ENCODE measurements at places on chromosomes 6 and 20.
A peak's percentile ranks its signal among the peaks of the same experiment; 100 is the strongest.

DNA sequence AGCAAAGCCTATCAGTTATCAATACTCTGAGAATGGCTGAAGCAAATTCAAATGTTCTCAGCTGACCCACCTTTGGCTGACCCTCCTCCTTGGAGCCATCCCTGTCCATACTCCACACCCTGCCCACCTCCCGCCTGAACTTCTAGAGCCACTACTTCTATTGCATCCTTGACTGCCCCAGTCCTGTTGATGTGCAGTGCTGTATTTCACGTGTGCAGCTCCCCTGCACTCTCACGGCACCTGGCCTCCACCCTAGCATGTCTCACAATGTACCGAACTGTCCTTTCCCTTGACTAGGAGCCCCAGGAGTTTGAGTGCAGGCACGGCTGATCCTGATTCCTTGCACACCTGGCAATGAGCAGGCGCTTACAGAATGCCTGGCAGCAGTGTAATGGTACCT, 7.0 kb downstream of the CPXM1 start:
- no peak overlapping the region for H3K4me3 ChIP-seq
- no peak for DNase-seq
- peaks cover 2% of the 10 kb centered on the region for H3K36me3 ChIP-seq
- H3K4me1 ChIP-seq: no peaks in the 10 kb centered on the region
- H3K27ac ChIP-seq: no peak overlapping the region

DNA sequence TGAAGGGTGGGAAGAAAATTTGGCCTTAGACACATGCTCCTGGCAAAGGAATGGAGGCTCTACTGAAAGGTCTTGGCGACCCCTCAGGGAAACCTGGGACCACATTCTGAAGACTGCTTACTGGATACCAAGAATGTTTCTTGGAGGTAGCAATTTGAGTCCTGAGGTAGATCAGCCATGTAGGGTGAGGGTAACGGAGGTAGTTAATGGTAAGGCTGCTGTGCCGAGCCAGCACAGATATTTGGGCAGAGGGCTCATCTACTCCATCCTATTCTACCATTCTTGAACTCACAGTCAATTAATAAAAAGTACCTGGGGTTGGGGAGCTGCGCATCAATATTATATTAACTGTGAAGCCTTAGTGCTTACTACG, 401 bp upstream of the PHF3 start:
- peaks cover 2% of the 10 kb centered on the region for H3K36me3 ChIP-seq
- no peak for DNase-seq
- peaks cover 34% of the 10 kb centered on the region for H3K4me1 ChIP-seq
- peak overlapping the region; percentile 98 for H3K27ac ChIP-seq
- H3K4me3 ChIP-seq: peak overlapping the region; percentile 98

- no peaks in the 10 kb centered on the region for H3K4me1 ChIP-seq
- H3K36me3 ChIP-seq: no peaks in the 10 kb centered on the region
- no peaks in the 10 kb centered on the region for H3K27me3 ChIP-seq
- no peak for DNase-seq
- no peak overlapping the region for H3K4me3 ChIP-seq
These were observed 270.3 kb downstream of the NKAIN2 start for GRCh38 chr6:124073820-124074587.

DNA sequence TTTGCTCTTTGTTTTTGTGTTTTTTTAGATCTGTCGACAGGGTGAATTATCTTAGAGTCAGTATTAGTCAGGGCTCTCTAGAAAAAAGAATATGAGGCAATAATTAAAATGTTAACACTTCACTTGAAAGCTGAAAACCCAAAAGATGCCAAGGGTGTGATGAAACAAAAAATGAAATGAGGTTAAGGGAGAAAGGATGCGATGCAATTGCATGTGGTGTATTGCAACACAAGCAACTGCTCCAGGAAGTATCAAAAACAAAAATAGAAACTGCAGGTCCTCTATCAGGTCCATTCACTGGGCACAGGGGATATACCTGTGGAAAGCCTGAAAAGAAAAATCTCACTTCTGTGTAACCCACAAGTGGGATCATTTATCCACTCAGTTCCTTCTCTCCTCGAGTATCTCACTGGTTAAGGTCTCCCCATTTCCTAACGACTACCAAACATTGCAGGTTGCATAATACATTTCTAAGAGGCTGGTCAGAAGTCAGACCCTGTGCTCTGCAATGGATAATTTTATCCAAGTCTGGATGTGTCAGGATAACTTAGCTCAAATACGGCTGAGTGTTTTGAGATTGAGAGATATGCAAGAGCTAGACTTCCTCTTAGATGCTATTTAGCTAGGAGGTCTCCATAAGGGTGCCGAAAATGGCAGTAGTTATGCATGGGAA, 257.7 kb upstream of the GJE1 start:
- H3K4me1 ChIP-seq: no peaks in the 10 kb centered on the region
- no peaks in the 10 kb centered on the region for H3K27me3 ChIP-seq
- no peaks in the 10 kb centered on the region for H3K36me3 ChIP-seq
- no peak overlapping the region for H3K27ac ChIP-seq
- no peak for DNase-seq

- no peaks in the 10 kb centered on the region for H3K27me3 ChIP-seq
- no peaks in the 10 kb centered on the region for H3K36me3 ChIP-seq
- no peaks in the 10 kb centered on the region for H3K4me1 ChIP-seq
- H3K27ac ChIP-seq: no peak overlapping the region
- no peak overlapping the region for H3K4me3 ChIP-seq
These were observed 643.2 kb upstream of the SYNCRIP start for GRCh38 chr6:86285876-86286275.

GRCh38 chr6:4358414-4359107, 223.2 kb upstream of the ECI2 start:
- H3K27ac ChIP-seq: no peak overlapping the region
- H3K27me3 ChIP-seq: peaks cover 15% of the 10 kb centered on the region
- H3K4me3 ChIP-seq: no peak overlapping the region

DNA sequence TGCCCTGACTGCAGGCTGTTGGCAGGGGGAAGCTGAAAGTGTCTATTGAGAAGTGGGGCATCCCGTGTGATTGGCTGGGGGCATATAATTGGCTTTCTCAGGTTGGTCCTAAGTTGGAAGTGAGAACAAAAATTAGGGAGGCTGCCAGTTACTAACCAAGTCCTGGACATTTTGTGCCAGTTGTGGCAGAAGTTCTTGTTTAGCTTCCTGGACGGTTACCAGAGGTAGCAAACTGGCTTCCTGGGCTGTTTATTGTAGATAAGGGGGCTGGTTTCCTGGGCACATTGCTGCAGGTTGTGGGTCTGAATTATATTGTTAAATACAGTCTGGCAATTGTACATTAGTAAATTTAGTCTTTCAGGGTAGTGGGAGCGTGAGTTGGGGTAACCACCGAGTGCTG, 50.6 kb upstream of the SLC2A12 start:
- H3K36me3 ChIP-seq: no peaks in the 10 kb centered on the region
- H3K4me3 ChIP-seq: no peak overlapping the region
- peaks cover 14% of the 10 kb centered on the region for H3K27me3 ChIP-seq
- DNase-seq: no peak
- no peaks in the 10 kb centered on the region for H3K4me1 ChIP-seq
- H3K27ac ChIP-seq: no peak overlapping the region

DNA sequence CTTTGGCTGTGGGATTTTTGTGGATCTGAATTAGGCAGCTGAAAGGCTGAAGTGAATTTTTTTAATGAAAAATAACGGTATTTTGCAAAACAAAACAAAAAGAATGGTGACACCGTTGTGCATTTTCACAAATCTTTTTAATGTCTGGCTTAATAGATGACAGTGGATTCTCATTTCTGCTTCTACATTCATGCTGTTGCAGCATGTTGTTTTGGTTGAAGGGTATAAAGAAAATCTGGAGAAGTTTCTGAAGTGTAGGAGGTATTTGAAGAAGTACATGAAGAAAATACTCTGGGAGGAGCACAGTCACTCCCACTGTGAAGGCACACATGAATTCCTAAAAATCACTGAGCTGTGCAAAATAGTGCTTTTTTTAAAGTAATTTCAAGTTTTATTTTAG, 3.1 kb upstream of the MAP3K5 start:
- no peaks in the 10 kb centered on the region for H3K36me3 ChIP-seq
- H3K27ac ChIP-seq: no peak overlapping the region
- no peak for DNase-seq
- H3K4me1 ChIP-seq: peaks cover 7% of the 10 kb centered on the region

DNA sequence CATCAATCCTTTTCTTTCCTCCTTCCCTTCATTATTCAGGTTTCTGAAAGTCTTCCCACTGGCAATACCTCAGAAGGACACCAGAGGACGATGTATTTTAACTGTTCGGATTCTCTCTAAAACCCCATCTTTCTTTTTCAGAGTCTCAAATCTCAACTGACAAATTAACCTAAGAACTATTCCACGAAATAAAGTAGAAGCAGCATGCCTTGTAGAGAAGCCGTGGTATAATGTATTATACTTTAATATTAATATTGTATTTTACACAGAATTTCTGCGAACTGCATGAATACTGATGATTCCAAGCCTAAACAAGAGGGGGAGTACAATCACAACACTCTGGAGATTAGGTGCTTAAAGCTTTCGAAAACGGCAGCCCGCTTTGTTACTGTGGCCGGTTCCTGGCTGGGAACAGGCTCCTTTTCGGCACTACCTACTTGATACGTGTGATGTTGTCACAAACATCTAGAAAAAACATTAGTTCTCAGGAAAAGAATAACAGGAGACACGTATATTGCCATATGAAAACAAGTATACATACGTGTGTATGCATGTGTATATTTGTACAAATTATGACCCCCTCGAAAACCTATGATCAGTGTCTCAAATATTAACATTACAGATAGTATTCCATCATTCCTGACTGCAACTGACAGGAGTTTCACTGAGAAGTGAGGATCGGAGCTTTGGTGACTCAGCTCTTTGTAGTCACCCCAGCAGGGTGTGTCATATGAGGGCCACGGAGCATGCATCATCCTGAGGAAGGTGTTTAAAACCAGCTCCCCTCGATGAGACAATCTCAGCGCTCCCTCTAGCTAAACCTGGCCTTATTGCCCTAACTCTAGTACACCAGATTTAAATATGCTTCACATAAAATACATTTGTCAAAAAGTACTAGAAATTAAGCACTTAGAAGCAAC, 319.7 kb upstream of the TCF21 start:
- peaks cover 28% of the 10 kb centered on the region for H3K27me3 ChIP-seq
- peak overlapping the region; percentile 54 for H3K4me3 ChIP-seq
- no peaks in the 10 kb centered on the region for H3K36me3 ChIP-seq
- H3K27ac ChIP-seq: no peak overlapping the region

GRCh38 chr6:5525209-5525608, 263.9 kb downstream of the FARS2 start:
- peaks cover 16% of the 10 kb centered on the region for H3K4me1 ChIP-seq
- no peak overlapping the region for H3K27ac ChIP-seq
- H3K27me3 ChIP-seq: no peaks in the 10 kb centered on the region
- no peak for DNase-seq
